ENCODE measurements at places on chromosomes 7 and 10.

- DNase-seq = no peak
Observed at GRCh38 chr10:98186681-98187080, 52.2 kb downstream of the R3HCC1L start.

DNA sequence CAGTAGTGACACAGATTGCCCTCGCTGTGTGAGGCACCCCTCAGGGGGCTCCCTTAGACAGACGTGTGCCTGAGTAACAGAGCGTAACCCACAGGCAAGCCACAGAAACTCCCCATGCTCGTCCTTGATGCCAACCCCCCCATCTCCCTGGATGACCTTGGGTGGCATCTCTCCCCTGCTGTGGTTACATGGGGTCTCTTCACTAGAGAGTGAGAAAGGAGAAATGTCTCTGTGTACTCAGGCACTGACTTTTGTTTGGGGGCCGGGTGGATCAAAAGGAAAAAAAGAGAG is 1.1 kb upstream of the ASB10 start:
- no peak for DNase-seq

- peak; percentile 44 for DNase-seq
Observed at GRCh38 chr7:3493499-3493898, 192.4 kb downstream of the SDK1 start.

- DNase-seq = no peak
Observed at GRCh38 chr10:28043941-28044340, 45.1 kb upstream of the ODAD2 start.

- no peak for DNase-seq
Observed at GRCh38 chr7:64555046-64555445, 7.8 kb downstream of the ZNF680 start.

DNA sequence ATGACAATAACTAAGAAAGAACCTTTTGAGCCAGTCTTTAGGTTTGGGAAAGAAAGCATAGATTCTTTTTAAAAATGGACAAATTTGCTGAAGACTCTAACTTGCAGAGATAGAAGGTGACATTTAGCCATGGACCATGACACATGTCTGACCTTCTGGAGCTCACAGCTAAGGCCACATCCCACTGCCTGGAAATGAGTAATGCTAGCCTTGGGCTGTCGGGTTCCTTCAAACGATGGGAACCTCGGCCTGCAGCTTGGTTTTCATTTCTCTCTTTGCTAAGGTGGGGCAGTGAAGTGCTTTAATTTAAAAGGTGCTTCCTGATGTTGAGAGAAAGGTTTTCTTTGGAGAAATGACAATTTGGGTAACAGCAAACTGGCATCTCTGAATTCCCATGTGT is 223.2 kb downstream of the FANK1 start:
- DNase-seq = no peak

DNA sequence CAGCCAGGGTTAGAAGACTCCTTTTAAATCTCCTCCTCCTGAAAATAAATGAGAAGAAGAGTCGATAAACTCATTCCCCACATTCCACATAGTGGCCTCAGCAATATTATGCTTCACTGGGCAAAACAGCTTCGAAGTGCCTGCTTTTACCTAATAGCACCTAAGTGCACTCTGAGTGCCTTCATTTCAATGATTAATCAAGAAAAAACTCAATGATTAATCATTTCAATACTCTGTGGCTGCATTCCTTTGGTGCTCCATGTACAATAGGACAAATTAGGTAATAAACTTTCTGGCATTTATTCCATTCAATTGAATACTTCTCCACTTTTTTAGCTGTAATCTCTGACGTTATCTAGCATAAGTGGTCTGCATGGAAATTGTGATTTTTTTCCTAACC is 174.6 kb downstream of the CCDC71L start:
- no peak for DNase-seq

- no peak for DNase-seq
Observed at GRCh38 chr10:5584895-5585516, 60.2 kb downstream of the CALML3 start.

DNA sequence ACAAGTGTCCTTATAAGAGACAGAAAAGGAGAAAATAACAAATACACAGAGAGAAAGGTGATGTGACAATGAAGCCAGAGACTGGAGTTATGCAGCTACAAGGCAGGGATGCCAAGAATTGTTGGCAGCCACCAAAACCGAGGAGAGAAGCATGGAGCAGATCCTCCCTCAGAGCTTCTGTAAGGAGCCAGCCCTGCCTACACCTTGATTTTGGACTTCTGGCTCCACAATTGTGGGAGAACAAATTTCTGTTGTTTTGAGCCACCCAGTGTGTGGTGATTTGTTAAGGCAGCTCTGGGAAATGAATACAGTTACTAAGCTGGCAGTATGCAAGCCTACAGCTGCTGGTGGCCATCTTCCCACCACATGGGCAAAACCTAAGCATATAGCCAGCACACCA is 163.6 kb downstream of the GRM8 start:
- no peak for DNase-seq

- no peak for DNase-seq
Observed at GRCh38 chr10:78579576-78579975, 489.2 kb upstream of the ZMIZ1 start.

GRCh38 chr7:53062796-53063195 is 27.4 kb downstream of the POM121L12 start:
- no peak for DNase-seq

DNA sequence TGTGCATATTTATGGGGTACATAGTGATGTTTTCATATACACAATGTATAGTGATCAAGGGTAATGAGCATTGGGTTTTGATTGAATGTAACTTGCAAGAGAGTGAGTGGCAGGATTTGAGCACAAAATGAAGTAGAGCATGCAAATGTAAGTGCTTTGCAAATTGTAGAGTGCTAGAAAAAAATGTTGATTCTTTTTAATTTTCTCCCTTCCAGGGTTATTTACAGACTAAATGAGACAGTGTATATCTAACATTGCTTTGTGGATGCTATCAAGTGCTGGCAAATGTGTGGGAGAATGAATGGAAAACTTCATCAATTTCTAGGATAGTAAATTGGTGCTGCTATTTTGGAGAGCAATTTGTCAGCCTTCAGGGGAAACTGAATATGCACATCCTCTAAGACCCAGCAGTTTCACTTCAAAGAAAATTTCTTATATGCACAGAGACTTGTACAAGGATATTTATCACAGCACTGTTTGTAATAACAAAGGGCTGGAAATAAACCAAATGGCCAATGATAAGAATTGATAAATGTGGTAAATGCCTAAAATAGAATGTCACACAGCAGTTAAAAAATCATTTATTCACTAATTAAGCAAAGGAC is 120.6 kb upstream of the PLPP4 start:
- DNase-seq = no peak

GRCh38 chr10:26215935-26216584 is 514 bp upstream of the GAD2 start:
- DNase-seq = no peak

DNA sequence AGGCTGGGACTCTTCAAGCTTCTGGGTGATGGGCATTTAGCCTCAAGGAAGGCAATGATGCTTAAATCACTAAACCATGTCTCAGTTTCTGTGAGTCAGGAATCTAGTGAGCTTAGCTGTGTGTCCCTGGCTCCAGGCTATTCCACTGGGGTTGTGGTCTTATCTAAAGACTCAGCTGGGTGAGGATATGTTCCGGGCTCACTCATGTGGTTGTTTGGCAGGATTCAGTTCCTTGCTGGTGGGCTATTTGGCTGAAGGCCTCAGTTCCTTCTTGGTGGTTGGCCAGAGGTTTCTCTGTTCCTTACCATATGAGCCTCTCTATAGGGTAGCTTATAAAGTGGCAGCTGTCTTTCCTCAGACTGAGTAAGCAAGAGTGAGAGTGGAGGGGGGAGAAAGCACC is 12.0 kb downstream of the EVX1 start:
- no peak for DNase-seq

DNA sequence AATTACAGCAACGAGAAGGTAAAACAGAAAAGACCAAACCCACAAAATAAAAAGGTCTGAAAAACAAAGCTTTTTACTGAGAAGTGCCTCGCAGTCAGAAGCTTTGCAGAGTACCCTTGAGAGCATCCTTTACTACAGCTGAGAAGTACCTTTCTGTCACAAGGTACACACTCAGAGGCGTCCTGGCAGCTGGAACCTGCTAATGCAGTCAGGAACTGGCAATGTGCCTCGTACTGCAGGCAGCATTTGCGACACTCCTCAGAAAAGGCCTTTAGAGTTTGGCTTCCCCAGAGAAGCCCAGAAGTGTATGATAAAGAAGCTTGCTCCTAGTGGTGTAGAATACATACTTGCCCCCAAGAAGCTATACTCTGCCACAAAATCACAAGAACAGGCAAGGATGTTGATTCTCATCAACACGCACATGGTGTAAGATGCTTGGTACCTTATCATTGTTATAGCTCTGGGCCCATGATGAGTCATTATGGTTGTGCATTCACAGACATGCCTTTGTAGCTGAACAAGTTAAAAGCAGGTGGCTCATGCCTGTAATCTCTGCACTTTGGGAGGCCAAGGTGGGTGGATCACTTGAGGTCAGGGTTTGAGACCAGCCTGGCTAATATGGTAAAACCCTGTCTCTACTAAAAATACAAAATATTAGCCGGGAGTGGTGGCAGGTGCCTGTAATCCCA is 2.0 kb upstream of the GTPBP4 start:
- DNase-seq = no peak

GRCh38 chr7:113774182-113774807 is 144.5 kb downstream of the PPP1R3A start:
- no peak for DNase-seq

GRCh38 chr10:92997620-92998019 is 63.0 kb upstream of the CYP26C1 start:
- DNase-seq = no peak

DNA sequence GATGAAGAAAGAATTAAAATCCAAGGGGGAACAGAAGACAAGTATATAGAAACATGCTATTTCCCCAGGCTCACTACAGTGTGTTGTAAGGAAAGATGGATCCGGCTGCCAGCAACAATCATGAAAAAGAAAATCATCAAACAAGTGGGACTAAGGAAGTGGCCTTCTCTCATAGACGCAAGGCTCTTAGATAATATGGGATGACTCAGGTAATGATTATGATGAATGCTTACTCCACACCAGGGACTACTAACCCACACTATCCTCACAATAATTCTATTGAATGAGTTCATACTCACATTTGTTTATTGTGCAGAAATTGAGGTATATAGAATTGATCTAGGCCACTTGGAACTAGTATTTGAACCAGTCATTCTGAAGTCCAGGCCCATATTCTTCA is 111.2 kb upstream of the BET1 start:
- DNase-seq = no peak

DNA sequence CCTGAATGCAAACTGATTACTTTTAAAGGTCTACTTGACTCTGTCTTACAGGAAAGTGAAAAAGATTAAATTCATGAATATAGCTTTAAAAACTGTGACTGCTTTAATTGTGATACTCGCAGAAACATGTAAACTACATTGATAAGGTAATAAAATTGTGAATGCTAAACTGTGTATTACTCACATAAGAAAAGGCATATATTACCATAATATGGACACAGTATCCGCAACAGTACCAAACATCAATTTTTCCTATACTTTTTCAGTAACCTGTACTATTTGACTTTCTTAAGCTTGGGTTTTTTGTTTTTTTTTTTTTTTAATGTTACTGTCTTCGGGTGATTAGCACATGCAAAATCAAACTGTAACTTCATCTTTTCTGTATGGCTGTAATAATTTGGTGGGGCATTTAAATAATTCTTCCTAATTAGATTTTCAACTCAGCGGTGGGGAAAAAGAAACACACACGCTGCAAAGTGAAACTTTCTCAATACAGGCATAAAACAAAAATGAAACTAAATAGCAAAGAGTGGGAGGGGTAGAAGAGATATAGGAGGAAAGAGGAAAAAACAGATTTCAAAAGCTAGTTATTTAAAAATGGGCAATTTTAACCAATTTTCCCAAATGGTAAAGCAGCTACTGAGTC is 23.2 kb downstream of the NT5C3A start:
- DNase-seq = no peak

DNA sequence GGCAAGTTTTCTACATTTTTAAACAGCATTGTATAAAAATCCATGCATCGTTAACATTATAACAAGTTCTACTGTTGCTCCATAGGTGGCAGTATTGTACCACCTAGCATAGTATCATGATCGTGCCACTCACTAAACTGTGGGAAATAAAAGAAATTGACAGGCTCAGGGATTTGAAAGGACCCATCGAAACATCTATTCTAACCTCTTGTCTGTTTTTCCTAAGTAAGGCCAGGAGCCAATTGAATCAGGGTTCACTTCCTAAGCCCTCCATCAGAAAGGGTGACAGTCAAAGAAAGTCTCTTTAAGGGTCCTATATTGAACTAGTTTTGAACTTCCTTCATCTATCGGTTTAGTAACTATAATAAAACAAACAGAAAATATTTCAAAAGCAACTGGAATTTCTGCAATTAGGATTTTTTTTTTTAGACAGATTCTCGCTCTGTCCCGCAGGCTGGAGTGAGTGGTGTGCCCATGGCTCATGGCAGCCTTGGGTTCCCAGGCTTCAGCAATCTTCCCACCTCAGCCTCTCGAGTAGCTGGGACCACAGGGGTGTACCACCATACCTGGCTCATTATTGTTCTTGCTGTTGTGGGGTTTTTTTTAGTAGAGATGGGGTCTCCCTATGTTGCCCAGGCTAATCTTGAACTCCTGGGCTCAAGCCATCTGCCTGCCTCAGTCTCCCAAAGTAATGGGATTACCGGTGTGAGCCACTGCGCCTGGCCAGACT is 9.4 kb downstream of the HACD1 start:
- DNase-seq = peak; percentile 14

GRCh38 chr7:142414135-142414534 is 156.3 kb upstream of the PRSS58 start:
- DNase-seq = no peak

DNA sequence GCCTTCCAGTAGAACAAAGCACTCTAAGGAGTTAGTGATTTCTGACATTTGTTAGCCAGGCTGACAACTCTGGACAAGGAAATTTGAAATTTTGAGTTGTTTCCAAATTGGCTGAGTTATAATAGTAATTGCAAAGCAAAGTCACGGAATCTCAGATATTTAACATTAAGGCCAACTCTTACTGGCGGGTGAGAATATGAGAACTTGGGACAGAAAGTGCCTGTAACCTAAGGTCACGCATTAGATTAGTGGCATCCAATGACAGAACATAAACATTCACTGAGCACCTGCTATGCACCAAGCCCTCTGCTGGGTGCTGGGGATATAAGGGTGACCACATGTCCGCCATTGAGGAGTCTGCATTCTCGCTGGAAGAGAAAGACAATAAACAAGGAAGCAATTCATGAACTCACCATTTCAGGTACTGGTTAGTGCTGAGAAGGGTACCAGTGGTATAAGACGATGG is 45.5 kb upstream of the CHST15 start:
- no peak for DNase-seq

DNA sequence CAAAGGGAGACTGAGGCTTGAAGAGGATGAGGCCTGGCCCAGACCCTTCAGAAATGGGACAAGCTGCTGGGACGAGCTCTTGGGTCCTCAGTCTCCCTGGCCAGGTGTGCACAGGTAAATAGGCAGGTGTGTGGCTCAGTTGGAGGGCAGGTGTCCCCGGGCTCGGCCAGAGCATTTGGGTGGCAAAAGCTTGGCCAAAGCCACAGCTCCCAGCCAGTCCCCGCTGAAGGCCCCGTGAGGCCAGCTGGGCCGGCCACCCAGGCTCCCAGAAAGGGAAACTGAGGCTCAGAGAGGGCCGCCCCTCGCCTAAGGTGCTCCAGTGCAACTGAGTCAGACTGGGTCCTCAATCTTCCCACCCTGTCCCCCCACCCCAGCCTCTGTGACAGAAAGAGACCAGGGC is 37.3 kb downstream of the MICALL2 start:
- DNase-seq = no peak
